NCI-H2171 treated with DMSO at 0.1 percent for 48 hours (cell line): ENCODE measurements at places on chromosomes 5 and 9.

DNA sequence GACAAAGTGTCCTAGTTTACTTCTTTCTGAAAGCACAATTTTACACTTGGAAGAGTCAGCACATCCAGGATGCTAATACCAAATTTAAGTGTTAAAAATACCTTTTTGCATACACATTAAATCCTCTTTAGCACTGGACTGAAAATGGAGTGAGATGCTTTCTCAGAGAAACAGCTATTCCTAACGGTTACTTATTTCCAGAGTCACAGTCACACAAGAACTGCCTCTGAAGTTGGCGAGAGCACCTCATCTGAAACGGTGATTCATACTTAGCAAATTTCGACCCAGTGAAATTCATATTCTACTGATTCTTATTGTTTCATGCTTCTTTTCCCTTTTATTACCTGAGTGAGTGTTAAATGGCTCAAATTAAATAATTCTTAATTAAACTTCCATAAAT is 12.2 kb downstream of the CDH18 start:
- no peak for DNase-seq

DNA sequence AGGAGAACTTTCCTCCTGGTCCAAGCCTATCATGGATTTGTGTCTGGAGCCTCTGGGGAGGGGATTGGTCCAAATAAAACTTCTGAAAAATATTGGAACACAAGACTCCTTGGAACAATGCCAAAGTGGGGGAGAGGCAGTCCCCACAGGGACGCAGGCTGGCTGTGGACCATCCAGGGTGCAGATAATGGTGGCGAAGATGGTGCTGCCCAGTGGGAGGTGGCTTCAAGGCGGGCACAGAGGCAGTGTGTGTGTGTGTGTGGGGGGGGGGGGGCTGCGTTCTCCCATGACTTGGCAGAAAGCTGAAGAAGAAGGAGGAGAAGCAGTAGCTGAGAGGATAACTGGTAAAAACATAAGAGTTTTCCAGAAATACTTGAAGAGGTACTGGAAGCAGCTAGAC is 186.4 kb downstream of the MELK start:
- DNase-seq: no peak

GRCh38 chr9:98755006-98755618 is 41.2 kb downstream of the ANKS6 start:
- no peak for DNase-seq

DNA sequence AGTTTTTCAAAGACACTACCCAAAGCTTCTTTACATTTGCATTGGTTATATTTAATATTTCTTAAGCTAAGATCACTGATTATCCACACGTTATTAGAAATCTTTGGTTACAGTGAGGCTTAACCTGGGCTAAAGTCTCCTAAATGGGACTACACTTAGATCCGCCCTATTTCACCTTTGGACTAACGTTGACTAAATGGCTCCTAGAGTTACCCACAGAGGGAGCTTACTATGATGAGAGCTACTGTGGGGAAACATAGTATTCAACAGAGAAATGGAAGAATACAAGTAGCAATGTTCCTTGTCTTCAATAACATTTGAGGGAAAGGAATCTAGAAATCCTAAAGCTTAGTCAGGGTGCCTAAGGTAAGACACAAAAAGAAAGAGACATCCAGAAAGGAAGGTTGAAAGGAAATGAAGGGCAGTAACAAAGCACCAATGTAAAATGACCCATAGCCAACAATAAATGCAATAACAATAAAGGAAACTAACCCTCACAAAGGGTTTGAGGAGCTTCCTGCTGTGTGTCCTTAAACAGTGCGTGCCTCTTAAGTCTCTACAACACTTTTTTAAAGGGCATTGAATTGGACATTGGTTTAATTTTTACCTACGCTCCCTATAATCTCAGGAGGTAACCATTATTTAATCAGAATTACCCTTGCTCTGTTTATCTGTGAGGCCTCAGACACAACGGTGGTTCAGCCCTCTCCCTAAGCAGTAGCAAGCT is 217.1 kb downstream of the PJA2 start:
- DNase-seq: no peak

DNA sequence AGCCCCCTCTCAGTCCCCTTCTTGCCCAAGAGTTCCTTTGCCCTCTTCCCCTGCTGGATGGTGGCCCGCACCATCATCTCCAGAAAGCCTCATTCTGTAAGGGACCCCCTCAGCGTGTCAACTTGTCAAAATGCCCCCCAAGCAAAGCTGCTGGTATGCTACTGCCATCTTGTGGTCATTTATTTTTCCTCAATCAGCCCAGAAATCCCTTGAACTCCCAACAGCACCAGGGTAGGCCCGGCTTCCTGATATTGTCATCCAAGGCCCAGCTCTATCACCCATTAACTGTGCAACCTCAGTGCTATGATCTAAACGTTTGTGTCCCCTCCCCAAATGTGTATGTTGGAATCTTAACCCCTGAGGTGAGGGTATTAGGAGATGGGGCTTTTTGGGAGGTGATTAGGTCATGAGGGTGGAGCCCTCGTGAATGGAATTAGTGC is 53.2 kb upstream of the FBXW11 start:
- no peak for DNase-seq

- DNase-seq: no peak
These were observed 10.3 kb downstream of the PHYKPL start for GRCh38 chr5:178222292-178222691.
